Stimulated activated CD8-positive, alpha-beta memory T cell treated with anti-CD3 and anti-CD28 coated beads, Interleukin-7, amount 100 ng/mL, for 48 hours (primary cell): ENCODE measurements at places on chromosomes 11 and 22.

- no peak for DNase-seq
Measured at GRCh38 chr22:23181721-23182308, 1.5 kb downstream of the BCR start.

DNA sequence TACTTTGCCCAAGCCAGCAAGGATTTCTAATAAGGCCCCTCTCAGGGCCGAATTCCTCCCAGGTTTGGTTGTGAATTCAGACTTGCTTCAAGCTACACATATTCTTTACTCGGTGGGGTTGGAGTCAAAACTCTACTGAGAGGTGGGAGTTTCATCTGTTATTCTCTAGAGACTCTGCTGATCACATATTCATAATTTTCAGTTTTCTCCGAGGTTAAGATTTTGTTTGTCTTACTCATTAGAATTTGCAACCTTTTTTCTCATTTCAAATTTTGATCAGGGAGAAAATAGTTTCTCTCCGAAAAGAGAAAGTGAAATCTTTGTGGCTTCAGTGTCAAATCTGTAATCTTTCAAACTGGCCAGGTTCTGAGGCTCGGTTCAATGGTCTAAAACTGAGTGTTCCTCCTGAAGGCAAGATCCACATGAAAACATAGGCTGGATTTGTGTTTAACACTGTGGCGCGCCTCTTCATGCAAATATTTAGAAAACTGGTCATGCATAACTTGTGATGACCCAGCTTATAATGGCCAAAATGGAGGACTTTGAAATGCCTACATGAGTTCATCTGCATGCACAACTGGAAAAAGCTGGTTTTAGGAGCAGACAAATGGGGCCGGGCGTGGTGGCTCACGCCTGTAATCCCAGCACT is 21.5 kb upstream of the GSTP1 start:
- DNase-seq = no peak

DNA sequence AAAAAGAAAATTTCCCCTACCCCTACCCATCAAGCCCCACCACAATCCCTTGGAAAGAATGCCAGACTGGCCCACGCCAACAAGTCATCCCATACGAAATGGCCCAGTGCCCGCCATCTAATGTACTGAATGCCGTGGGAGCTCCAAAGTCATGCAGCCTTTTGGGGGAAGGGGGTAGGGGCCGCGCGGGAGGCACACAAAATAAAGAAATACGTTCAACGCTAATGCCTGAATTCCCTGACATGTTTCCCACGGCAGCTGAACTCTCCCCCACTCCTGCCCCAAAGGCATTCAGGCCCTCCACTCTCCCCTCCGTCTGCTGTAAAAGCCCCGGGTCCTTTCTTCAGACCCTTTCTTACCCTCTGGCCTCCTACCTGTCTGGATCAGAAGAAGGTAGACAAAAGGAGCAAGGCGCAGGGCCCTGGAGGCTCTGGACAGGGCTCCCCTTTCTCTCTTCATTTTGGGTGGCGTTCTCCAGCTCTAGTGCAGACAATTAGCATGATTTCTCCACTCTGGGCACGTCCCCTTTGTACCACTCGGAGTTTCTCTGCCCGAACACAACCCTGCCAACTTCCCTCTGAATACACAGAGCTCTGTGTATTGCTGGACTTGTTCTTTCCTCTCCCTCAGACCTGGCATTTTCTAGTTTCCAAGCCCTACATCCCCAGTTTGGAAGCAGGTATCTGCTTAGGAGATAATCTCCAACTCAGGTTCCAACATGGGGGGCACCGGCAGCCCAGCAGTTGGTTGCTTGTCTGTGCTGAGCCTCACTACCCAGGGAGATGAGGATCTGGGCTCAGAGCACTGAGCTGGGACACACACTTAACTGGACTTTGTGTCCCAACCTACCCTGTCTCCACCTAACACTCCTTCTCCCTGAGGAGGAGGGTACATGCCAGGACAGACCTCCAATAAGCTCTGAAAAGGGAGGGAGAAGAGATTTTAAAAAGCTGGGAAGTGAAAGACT is at the start of gene HEPACAM:
Gene HEPACAM (minus strand): TSS at position 500 of the 967 bp plus-strand sequence. CDS start 41 bp downstream, at position 459.
- no peak for DNase-seq

DNA sequence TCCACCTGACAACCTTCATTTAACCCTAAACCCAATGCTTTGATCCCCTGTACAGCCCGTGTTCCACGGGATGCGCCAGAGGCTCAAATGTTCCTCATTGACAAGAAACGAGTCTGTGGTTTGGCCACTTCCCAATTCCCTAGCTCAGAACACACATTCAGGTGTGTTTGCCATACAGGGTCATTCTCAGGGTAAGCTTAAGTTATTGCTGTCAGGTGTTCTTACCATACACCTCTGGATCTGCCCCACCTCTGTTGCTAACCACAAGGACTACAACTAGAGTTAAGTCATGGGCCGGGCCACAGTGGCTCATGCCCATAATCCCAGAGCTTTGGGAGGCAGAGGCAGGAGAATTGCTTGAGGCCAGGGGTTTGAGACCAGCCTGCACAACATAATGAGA is 45.6 kb upstream of the POLD3 start:
- no peak for DNase-seq

GRCh38 chr11:106186630-106187029 is 109.2 kb downstream of the AASDHPPT start:
- no peak for DNase-seq

DNA sequence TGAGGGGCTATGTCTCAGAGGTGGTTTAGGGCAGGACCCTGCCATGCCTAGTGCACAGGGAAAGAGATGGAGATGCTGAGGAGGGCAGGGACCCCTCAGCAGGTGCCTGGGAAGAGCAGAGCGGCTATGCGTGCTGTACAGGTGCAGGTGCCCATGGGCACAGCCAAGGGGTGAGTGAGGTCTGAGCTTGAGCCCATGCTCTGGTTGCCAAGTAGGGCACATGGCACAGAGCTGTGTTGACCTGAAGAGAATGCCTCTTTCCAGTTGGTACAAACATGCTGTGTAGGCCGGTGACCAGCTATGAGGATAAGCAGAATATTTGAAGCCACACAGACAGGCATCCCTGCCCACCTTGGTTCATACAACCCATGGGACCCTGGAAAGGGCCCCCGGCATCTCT is 65.8 kb upstream of the NECTIN1 start:
- no peak for DNase-seq

GRCh38 chr11:128803449-128804245 is 63.4 kb downstream of the KCNJ1 start:
- DNase-seq = no peak

DNA sequence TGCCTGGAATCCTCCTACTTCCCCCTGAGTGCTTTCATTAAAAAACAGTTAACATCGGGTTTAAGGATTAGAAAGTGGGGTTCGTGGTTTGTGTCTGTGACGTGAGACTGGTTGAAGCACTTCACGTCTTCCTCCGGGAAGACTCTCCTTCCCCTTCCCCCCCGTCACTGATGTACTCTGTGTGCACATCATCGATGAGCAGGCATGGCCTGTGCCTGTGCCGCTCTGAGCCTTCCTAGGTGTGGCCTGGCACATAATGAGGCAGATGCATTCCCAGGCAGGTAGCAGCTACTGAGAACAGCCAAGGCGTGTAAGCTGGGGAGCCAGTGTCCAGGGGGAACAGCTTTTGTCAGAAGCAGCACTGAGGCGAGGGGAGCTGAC is 93.8 kb downstream of the BCR start:
- DNase-seq = no peak

DNA sequence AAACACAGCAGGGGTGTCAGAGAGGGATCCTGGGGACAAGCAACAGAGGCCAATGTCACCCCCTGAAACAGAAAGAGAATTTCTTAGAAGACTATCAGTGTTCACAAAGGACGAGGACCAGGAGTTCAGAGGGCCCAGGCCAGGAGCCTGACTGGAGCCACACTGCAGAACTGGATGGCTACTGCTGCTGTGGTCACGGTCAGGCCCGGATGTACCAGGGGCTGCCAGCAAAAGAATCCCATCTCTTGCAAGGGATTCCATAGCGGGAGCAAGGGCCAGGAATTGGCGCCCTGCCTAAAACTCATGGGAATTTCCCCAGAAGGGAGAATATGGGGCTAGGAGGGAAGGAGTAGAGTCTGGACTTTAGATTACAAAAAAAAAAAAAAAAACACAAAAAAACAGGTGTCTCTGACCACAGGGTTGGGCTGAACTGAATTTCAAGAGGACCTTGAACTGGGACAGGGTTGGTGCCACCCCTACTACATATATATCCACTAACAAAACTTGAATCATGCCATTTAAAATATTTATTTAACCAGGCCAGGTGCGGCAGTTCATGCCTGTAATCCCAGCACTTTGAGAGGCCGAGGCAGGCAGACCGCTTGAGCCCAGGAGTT is 15.7 kb upstream of the KCTD14 start:
- no peak for DNase-seq

GRCh38 chr22:23847991-23848864 is 9.4 kb upstream of the DERL3 start:
- DNase-seq = no peak

DNA sequence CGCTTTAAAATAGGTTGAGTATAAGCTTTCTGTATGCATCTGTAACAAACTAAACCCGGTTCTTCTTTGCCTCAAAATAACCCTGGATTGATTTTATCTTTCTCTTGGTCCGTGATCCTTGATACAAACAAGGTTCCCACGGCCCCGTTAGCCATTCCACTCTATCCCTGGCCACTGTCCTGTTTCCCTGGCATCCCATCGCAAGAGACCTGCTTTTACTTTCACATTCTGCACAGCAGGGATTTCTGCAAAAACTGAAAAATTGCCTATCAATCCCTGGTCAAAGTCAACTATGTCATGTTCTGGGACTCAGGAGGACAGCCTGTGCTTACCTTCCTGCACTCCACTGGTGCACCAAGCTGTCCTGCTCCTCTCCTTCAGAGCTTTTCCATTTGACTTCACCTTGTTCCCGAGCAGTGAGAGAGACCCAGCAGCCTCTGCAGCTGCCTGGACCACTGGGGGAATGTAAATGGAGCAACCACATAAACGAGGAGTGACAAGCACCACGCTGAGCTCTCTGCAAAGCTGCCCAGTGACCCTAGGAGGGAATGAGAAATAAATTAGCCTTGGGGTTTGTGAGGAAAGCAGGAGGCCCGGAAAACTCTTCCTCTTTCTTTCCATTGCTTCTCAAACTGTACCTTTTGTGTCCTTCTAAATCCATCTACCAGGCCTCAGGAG is 175.9 kb downstream of the NTM start:
- DNase-seq = no peak

DNA sequence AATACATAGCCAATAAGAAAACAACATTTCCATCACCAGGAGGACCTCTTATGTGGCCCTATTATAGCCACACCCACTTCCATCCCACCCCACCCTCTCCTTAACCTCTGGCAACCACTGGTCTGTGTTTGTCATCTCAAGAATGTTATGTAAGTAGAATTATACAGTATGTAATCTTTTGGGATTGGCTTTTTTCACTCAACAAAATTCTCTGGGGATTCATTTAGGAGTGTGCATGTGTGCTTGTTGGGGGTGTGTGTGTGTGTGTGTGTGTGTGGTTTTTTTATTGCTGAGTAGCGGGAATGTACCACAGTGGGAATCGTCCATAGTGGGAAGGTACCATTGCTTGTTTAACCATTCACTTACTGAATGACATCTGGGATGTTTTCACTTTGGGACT is 5.2 kb downstream of the KCNJ5 start:
- no peak for DNase-seq

GRCh38 chr11:20353829-20354434 is 9.6 kb upstream of the HTATIP2 start:
- DNase-seq = no peak

GRCh38 chr22:33300165-33300564 is 242.0 kb upstream of the SYN3 start:
- no peak for DNase-seq

GRCh38 chr11:122077459-122077858 is 38.6 kb downstream of the BLID start:
- no peak for DNase-seq

DNA sequence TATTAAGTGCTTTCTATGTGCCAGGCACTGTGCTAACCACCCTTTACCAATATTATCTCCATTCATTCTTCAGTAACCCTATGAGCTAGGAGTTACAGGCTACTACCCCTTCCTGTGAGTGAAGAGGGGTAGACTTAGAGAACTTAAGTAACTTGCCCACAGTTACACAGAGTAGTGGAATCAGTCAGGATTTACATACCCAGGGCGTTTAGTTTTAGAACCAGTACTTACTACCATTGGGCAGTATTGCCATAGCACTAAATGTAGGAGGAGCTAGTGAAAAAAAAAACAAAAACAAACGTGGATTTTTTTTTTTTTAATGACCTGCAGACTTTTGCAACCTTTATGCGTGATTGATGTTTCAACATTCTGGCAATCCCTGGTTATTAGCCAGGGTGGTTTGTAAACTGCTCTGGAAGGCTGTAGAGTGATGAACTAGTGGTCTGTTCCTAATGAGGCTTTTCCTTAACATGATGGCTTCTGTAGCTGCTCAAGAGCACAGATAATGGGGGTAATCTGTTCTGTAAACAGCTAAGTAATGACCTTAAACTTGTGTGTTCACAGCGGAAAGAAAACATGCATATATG is 11.4 kb downstream of the TBCEL start:
- DNase-seq = no peak

GRCh38 chr11:133974836-133975487 is 18.2 kb upstream of the IGSF9B start:
- DNase-seq = no peak
